Stimulated activated CD8-positive, alpha-beta memory T cell treated with anti-CD3 and anti-CD28 coated beads, Interleukin-15, amount 100 ng/mL, for 48 hours (primary cell): ENCODE measurements at places on chromosomes 16 and 17.

GRCh38 chr16:8173111-8173644, 417.1 kb downstream of the TMEM114 start:
- DNase-seq: peak; percentile 28

DNA sequence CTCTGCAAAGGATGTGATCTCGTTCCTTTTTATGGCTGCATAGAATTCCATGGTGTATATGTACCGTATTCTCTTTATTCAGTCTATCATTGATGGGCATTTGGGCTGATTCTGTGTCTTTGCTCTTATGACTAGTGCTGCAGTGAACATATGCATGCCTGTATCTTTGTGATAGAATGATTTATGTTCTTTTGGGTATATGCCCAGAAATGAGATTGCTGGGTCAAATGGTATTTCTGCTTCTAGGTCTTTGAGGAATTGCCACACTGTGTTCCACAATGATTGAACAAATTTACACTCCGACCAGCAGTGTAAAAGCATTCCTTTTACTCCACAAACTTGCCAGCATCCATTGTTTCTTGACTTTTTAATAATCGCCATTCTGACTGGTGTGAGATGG, 60.2 kb upstream of the ADORA2B start:
- DNase-seq: no peak

- no peak for DNase-seq
Measured at GRCh38 chr17:32664936-32665583, 178.3 kb downstream of the CDK5R1 start.

DNA sequence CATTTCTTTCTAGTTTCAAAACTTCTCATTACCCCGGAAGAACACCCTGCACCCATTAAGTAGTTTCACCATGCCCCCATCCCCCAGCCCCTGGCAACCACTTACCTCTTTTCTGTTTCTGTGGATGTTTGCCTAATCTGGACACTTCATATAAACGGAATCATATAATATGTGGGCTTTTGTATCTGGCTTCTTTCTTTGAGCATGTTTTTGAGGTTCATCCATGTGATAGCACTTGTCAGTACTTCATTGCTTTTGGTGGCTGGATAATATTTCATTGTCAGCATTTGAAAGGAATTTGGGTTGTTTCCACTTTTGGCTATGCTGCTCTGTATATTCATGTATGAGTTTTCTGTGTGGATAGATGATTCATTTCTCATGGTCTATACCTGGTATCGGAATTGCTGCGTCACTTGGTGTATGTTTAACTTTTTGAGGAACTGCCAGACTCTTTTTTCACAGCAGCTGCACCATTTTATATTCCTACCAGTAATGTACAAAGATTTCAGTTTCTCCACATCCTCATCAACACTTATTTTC, 30.0 kb upstream of the SLC5A10 start:
- no peak for DNase-seq

- DNase-seq: no peak
Measured at GRCh38 chr17:29714146-29714545, 91.4 kb upstream of the CORO6 start.

DNA sequence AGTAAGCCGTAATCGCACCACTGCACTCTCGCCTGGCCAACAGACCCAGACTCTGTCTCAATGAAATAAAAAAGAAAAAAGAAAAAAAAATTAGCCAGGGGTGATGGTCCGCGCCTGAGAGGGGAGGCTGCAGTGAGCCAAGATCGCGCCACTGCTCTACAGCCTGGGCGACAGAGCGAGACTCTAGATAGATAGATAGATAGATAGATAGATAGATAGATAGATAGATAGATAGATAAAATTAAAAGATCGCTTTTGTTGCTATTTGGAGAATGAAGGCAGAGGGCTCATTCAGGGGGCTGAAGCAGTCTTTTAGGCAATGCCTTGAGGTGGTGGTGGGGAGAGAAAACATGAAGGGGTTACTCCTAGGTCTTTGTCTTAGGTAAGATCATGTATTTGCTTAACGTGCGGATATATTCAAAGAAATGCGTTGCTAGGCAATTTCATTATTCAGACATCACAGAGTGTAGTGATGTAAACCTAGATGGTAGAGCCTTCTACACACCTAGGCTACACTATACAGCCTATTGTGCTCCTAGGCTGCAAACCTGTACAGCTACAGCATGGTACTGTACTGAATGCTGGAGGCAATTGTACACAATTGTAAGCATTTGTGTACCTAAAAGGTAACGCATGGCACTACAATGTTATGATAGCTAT, 4.3 kb upstream of the HES7 start:
- no peak for DNase-seq

DNA sequence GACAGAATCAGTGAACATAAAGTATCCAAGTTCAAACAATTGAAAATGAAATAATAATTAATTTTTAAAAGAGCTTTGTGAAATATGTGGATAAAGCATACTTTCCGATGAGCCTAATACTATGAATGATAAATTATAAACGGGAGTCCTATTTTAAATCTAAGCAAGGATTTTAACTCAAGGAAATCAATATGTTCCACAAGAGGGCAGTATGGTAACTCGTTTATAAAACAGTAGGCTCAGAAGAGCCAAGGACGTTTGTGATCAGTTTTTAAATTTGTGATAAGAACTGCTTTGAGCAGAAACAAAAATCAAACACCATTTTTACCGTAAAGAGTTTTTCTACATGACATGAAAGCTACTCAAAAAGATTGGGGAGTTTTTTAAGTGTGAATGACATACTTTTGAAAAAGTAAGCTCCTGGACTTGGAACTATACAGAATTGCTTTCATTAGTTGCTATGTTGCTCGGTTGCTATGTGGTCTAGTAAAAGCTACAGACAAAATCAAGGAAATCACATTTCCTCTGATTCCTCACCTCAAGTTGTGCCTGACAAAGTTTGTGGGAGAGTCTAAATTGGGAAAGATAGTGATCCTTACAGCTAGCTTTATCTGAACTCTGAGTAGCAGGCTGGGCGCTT, 11.8 kb upstream of the TEKT1 start:
- DNase-seq: no peak

DNA sequence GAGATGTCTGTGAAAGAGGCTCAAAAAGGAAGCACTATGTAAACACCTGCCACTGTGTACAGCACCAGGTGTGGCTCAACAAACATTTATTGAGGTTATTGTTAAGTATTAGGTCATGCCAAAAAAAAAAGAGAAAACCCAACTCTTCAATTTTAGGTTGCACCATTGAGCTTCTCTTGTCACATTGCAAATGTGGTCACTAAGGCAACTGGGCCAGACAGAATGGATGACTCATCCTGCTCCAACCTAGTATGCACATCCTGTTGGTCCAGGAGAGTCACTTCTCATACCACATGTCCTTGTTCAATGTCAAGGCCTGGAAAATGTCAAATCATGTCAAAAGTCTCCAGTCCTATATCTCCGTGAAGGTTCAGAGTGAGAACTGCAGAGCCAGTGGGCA, 25.0 kb downstream of the HOXB1 start:
- peak; percentile 22 for DNase-seq

DNA sequence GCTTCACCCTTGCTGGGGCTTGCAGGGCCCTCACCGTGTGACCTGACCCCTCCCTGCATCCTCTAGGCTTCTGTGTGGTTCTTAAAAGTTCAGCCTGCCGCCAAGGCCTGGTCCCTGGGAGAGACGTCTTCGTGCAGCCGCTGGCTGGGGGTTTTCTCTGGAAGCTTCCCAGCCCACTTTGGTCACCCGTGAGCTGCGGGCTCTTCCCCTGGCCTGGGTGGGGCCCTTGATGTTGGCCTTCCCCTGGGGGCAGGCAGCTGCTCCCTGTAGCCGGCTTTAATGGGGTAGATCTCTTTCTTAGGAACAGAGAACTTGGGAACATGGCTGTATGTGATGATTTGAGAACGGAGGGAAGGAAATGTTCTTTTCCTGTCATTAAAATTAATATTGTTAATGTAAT, 32.7 kb downstream of the ZNF750 start:
- no peak for DNase-seq

- no peak for DNase-seq
Measured at GRCh38 chr17:27793168-27793905, 7.0 kb downstream of the NOS2 start.

- DNase-seq: no peak
Measured at GRCh38 chr16:65950211-65950610, 416.3 kb upstream of the CDH5 start.
